WTC11 (cell line): ENCODE measurements at places on chromosomes 3 and 15. TPM values are rescaled to one million over a fixed set of nuclear protein-coding genes. Genes with fewer than 3 reads are reported as not detected.
A peak's percentile ranks its signal among the peaks of the same experiment; 100 is the strongest.

The CHRD gene
- 1.3 to 2.7 TPM (median 1.8 TPM) in 3 replicates for total RNA-seq

The CPOX gene
- total RNA-seq: 31.5 to 33.4 TPM (median 33.1 TPM) in 3 replicates

The CCK gene
- total RNA-seq: 0.50 to 1.1 TPM (median 0.94 TPM) in 3 replicates

DNA sequence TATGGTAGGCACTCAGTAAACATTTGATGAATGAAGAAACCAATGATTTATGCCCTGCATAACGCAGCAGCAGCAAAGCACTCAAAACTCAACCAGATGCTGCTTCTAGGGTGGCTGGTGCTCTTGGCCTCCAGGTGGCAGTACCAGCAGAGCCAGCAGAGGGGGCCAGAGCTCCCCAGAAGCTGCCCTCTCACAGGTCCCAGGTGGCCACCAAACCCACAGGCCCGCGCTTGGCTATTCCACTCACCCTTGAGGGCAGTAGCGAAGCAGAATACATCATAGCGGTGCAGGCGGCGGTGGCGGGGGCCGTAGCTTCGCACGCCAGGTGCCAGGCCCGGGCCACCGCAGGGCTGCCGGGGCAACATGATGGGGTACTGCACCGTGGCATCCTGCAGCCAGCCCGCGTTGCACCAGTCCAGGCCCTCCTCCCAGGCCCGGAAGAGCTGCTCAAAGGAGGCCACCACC, 16.6 kb downstream of the HAPLN3 start:
- peak; percentile 86 for DNase-seq

- DNase-seq: no peak
These were observed 375.1 kb downstream of the FOXP1 start for GRCh38 chr3:71208211-71209095.

GRCh38 chr3:25910997-25911396, 121.1 kb downstream of the OXSM start:
- peak; percentile 69 for DNase-seq

DNA sequence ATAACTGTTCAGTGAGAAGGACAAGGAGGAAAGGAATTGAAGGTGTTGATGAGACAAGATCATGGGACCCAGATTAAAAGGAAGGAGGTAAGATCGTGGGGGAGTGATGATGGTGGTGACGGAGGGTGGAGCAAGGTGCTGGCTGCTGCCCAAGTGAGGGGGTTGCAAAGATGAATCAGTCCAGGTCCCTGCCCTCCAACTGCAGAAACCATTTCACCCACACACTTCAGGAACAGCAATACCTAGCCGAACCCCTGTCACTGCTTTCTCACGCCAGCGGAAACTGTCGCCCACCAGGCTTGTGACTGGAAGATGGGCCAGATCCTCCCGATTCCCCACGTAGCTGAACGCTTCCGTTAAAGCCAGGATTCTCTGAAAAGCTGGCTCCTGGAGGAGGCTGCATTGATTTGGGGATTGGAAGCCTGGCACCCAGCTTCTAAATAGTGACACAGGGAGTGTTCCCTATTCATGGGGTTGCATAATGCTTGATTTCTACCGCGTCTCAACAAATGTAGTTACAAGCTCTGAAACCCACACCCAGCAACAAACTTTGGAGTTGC, 3.2 kb upstream of the LSG1 start:
- no peak for DNase-seq

- no peak for DNase-seq
These were observed 75.0 kb downstream of the MAGEF1 start for GRCh38 chr3:184636741-184637316.

DNA sequence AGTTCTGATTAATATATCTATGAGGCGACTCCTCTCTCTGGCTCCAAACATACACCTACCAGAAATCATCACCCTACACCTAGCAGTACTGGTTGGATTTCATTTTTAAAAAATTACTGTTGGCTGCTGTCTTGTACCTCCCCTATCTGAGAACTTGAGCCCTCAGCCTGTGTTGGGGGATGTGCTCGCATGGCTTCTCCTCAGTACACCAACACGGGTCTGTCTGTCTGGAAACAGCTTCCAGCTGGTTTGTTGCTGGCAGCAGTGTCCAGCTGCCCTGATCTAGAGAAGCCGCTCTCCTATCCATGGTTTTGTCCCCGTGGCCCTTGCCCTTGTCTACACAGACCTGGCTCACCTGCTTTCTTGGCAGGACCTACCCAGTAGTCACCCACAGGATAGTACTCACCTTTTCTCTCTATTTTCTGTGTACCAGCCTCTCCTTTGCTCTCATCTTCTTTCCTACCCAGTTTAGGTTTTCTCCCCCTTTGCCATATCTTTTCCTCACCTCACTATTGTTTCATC, 43.2 kb upstream of the NEDD4 start:
- no peak for DNase-seq

- DNase-seq: no peak
These were observed 630.1 kb upstream of the KCNMB2 start for GRCh38 chr3:177906126-177906511.

- DNase-seq: no peak
These were observed 94.9 kb downstream of the ST6GAL1 start for GRCh38 chr3:187025254-187025655.

DNA sequence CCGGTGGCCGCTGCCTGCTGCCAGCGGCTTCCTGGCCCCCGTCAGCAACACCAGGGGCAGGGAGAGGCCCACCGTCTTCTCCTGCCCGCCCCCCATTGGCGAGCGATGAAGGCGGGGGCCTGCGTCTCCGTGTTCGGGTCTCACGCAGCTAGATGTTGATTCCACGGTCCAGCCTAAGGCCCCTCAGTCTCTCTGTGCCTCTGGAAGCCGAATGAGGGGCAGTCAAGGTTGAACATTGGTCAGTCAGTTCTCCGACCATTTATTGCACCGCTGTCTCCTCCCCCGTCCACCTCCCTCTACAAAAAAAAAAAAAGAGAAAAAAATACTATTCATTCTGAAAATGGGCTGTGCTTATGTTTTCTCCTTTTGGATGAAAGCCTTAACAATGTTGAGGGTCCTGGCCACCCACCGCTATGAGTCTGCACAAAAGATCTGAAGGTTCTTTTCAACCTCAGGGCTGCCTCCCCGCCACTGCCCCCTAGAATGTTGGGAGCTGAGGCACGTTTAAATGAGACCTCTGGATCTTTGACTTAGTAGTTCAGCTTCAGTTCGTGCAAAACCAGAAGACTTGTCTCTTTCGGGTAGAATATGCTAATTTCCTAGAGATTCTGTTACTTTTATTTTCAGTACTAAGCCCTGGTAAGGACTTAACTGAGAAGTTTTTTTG, 736 bp downstream of the IREB2 start:
- DNase-seq: peak; percentile 41

- DNase-seq: no peak
These were observed 115.7 kb downstream of the SNRPN start for GRCh38 chr15:25070353-25070963.

DNA sequence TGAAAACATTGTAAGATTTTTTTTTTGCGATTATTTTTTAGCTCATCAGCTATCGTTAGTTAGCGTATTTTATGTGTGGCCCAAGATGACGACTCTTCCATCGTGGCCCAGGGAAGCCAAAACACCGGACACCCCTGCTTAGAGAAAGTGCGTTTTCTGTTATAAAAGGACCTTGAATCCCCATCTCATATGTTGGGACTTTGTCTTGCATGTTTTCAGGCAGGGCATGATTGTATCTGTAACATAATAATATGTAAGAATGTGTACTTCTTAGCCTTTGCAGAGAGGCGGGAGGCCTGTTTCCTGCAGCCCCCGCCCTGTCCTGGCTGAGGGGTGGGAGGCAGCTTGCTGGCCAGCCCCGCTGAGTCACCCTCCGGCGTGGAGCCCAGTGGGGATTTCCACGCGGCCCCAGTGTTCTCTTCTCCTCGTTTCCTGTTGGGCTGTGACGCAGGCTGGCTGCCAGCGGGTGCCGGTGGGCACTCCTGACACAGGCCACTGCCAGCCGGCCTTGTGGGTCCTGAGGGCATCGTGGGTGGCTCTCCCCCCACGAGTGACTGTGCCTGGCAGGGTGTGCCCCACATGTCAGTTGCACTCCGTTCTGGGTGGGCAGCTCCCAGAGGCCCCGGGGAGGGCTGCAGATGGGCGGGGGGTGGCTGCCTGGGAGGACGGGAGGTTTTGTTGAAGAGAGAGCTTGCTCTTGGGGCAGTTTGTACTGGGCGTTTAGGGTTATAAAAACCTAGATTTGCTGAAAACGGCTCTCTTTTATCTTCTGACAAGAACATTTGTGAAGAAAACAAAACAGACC, 55.6 kb downstream of the SMAD3 start:
- DNase-seq: peak; percentile 31
